ENCODE measurements at places on chromosomes 4 and X.

DNA sequence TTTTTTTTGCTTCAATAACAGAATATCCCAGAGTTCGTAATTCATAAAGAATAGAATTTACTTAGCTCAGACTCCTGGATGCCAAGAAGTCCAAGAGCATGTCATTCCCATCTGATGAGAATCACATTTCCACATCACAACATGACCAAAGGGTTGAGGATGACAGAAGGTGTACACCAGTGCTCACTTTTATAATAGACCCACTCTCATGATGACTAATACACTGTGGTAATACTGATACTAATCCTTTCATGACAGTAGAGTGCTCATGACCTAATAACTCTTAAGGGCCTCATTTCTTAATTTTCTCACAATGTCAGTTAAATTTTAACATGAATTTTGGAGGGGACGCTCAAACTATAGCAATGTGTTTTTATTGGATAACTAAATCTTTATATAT is 69.2 kb downstream of the ZNF732 start:
- DNase-seq = no peak
- no peak overlapping the region for H3K27ac ChIP-seq
- no peaks in the 10 kb centered on the region for H3K27me3 ChIP-seq

- no peak for DNase-seq
- no peak overlapping the region for H3K27ac ChIP-seq
- no peak overlapping the region for H3K4me3 ChIP-seq
- no peaks in the 10 kb centered on the region for H3K4me1 ChIP-seq
- H3K36me3 ChIP-seq = no peaks in the 10 kb centered on the region
These were observed 204.1 kb downstream of the MAPK10 start for GRCh38 chr4:86155766-86156165.

GRCh38 chr4:53476232-53477037 is 99.0 kb downstream of the FIP1L1 start:
- no peak for DNase-seq
- H3K27ac ChIP-seq = no peak overlapping the region
- peaks cover 2% of the 10 kb centered on the region for H3K36me3 ChIP-seq
- H3K4me3 ChIP-seq = no peak overlapping the region

DNA sequence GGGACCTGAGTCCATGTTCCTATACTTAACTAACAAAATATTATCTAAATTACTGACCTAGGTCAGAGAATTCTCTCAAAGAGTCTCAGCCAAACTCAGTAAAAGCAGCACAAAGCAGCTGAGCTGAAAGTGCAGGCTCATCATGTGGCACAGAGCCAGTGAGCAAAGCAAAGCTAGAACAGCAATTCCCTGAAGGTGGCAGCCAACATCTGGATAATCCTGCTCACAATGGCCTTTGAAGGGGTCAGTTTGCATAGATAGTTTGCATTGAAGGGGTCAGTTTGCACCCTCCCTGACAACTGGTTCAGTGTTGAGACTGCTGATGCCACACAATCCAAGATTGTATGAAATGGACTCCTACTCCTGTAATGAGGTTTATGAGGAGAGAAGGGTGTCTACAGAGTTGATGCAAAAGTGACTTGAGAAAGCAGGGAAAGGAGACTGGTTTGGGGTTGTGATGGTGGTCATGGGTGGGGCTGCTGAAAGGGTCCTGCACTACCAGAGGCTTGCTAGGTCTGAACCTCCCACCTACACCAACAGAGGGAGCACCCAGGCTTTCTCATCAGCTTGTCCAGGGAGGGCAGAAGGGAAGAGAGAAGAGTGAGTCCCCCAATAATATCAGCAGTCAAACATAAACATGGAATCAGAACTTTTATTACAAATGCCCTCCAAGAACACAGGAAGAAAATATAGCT is 39.7 kb downstream of the TRIM61 start:
- H3K27ac ChIP-seq = no peak overlapping the region
- H3K4me3 ChIP-seq = no peak overlapping the region
- H3K36me3 ChIP-seq = no peaks in the 10 kb centered on the region
- H3K4me1 ChIP-seq = no peaks in the 10 kb centered on the region
- peaks cover 8% of the 10 kb centered on the region for H3K27me3 ChIP-seq
- no peak for DNase-seq

- peak; percentile 7 for DNase-seq
- no peaks in the 10 kb centered on the region for H3K36me3 ChIP-seq
- H3K4me1 ChIP-seq = no peaks in the 10 kb centered on the region
- no peak overlapping the region for H3K27ac ChIP-seq
These were observed 69.4 kb upstream of the ZNF518B start for GRCh38 chr4:10526429-10527222.

DNA sequence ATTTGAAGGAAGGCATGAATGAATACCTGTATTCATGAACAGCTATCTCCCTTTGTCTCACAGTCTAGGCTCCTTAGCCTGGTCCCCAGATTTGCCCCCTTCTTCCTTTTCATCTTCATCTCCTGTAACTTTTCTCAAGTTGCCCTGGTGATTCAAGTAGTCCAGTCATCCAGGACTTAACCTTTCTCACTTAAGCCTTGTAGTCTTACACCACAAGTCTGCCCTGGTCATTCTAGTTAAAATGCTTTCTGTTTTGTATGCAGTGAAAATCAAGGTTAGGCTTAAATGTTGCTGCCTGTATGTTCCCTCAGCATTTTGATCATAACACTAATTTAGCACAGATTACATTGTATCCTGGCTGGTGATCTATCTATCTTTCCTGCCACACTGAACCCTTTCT is 58.5 kb upstream of the SLC7A11 start:
- H3K27ac ChIP-seq = no peak overlapping the region
- H3K36me3 ChIP-seq = no peaks in the 10 kb centered on the region
- no peaks in the 10 kb centered on the region for H3K4me1 ChIP-seq
- H3K27me3 ChIP-seq = no peaks in the 10 kb centered on the region

GRCh38 chrX:120604361-120604782 is 471 bp downstream of the MCTS1 start:
- H3K4me1 ChIP-seq = peaks cover 7% of the 10 kb centered on the region
- peak overlapping the region; percentile 95 for H3K4me3 ChIP-seq
- peak; percentile 53 for DNase-seq
- H3K27me3 ChIP-seq = no peaks in the 10 kb centered on the region
- H3K36me3 ChIP-seq = peaks cover 7% of the 10 kb centered on the region

DNA sequence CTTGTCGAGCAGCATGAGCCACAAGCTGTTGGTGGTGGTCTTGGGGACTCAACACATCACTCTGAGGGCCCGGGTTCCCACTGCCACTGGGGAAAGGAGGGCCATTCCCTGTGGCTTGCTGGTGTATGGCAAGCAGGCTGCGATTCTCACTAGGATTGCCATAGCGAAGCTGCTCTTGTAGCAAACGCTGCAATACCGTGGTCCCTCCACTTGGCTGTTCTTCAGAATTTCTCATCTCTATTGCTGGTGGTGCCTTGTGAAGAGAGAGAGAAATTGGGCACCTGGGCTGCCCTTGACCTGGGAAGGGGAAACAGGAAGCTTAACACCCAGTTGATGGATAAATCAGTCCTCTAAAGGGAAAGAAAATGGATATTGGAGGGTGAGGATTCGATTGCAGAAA is 17.7 kb downstream of the AMOT start:
- H3K36me3 ChIP-seq = no peaks in the 10 kb centered on the region
- H3K4me3 ChIP-seq = no peak overlapping the region
- H3K27ac ChIP-seq = no peak overlapping the region
- H3K4me1 ChIP-seq = peaks cover 4% of the 10 kb centered on the region
- no peak for DNase-seq

- DNase-seq = no peak
- H3K4me3 ChIP-seq = peak overlapping the region; percentile 87
- peaks cover 23% of the 10 kb centered on the region for H3K4me1 ChIP-seq
- peak overlapping the region; percentile 83 for H3K27ac ChIP-seq
These were observed 686 bp downstream of the MTHFD2L start for GRCh38 chr4:74158466-74159142.
